ENCODE measurements at places on chromosomes 1 and 21. TPM values are rescaled to one million over a fixed set of nuclear protein-coding genes. Genes with fewer than 3 reads are reported as not detected.

- H3K4me3 ChIP-seq, result no peak overlapping the region
- H3K27ac ChIP-seq, result no peak overlapping the region
- no peaks in the 10 kb centered on the region for H3K36me3 ChIP-seq
- peaks cover 18% of the 10 kb centered on the region for H3K27me3 ChIP-seq
Measured at GRCh38 chr1:214451596-214451995, 99.8 kb downstream of the PTPN14 start.

DNA sequence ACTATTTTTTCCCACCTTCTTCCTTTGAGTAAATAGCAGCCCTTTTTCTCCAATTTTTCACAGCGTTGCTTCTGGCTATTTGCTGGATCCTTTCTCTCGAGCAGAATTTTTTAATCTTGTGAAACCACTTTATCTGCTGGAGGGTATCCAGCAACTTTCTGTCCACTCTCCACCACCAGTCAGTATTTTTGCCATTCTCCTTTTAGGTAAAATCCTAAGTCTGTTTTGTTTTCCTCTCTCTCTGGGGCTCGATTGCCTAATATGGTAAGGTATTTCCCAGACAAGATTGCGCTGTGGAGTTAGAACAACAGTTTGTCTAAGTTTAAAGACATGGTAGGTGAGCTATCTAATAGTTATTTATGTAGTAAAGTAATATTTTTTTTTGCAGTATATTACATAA is 156.9 kb downstream of the PPP1R12B start:
- H3K36me3 ChIP-seq, result peaks cover 12% of the 10 kb centered on the region
- no peaks in the 10 kb centered on the region for H3K27me3 ChIP-seq
- no peaks in the 10 kb centered on the region for H3K4me1 ChIP-seq
- no peak for DNase-seq
- H3K27ac ChIP-seq, result no peak overlapping the region
- H3K4me3 ChIP-seq, result no peak overlapping the region

GRCh38 chr1:162899422-162900146 is 38.6 kb upstream of the CCDC190 start:
- peaks cover 19% of the 10 kb centered on the region for H3K27me3 ChIP-seq
- no peaks in the 10 kb centered on the region for H3K4me1 ChIP-seq
- no peak for DNase-seq
- H3K36me3 ChIP-seq, result no peaks in the 10 kb centered on the region
- no peak overlapping the region for H3K27ac ChIP-seq

GCSAML gene
- total RNA-seq, result 0.57 TPM

DNA sequence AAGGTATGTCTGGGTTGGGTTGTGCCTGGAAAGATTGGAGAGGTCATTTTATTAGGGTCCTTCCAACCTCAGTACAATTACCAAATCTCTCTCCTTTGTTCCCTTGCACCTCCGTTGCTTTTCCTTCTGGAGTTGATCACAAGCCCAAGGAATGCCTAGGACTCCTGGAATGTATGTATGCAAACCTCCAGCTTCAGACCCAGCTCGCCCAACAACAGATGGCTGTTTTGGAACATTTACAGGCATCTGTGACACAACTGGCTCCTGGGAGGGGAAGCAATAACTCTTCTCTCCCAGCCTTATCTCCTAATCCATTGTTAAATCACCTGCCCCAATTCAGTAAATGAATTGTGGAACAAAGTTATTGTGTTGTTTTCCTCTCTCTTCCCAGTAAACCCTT is 8.3 kb downstream of the TSACC start:
- H3K4me1 ChIP-seq, result no peaks in the 10 kb centered on the region
- no peak for DNase-seq
- no peak overlapping the region for H3K4me3 ChIP-seq

Data from natural killer cell treated with Interleukin-12 subunit alpha and Interleukin-12 subunit beta and Interleukin-15 and Interleukin-18, amount 100 ng/mL, for 72 hours (primary cell).